ENCODE measurements at places on chromosomes 7 and 10.

GRCh38 chr7:144384071-144384470 lies 19.4 kb downstream of the NOBOX start:
- DNase-seq, result no peak

- no peak for DNase-seq
Observed at GRCh38 chr7:116647861-116648260, 24.1 kb upstream of the MET start.

- no peak for DNase-seq
Observed at GRCh38 chr10:24462889-24463552, 254.1 kb downstream of the KIAA1217 start.

- DNase-seq, result no peak
Observed at GRCh38 chr10:108736111-108736510, 1187.2 kb downstream of the XPNPEP1 start.

- DNase-seq, result no peak
Observed at GRCh38 chr7:129670656-129671055, 59.1 kb downstream of the NRF1 start.

DNA sequence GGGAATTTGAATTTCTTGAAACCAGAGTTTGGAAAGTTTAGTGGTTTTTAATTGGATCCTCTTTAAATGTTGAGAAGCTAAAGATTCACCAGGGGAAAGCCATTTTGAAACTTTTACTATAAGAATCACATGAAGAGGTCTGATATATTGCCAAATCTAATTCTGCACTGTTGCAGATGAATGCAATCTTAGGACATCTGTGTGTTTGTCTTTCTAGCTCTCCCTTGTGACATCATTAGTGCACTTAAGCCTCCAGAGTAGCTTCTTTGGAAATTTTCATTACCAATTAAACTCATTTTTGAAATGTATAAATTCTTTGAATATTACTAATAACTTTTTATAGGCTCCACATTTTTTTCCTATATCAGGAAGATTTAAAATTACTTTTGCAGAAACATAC lies 160.2 kb downstream of the BICC1 start:
- no peak for DNase-seq

DNA sequence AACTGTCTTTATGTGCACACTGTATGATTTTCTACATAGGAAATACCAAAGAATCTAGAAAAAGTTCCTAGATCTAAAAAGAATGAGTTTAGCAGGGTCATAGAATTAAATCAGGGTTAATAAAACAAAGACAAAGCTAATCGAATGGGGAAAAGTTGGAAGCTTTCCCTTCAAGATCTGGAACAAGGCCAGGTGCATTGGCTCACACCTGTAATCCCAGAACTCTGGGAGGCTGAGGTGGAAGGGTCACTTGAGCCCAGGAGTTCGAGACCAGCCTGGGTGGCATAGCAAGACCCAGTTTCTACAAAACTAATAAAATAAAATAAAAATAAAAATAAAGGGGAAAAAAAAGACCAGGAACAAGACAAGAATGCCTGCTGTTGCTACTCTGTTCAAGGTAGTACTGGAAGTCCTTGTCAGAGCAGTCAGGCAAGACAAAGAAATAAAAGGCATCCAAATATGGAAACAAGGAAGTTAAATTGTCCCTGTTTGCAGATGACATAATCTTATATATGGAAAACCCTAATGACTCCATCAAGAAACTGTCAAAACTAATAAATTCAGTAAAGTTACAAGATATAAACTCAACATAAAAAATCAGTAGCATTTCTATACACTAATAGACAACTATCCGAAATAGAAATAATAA lies 76.1 kb upstream of the RHEB start:
- no peak for DNase-seq
